CD4-positive, alpha-beta T cell treated with Interleukin-4 for 4 hours (primary cell): ENCODE measurements at places on chromosomes 11 and 22.

GRCh38 chr11:111652184-111652583 lies 49.9 kb downstream of the SIK2 start:
- no peak for DNase-seq

GRCh38 chr11:130421697-130422096 lies 6.7 kb downstream of the ADAMTS8 start:
- no peak for DNase-seq

- DNase-seq = no peak
Measured at GRCh38 chr11:130112071-130112830, 42.6 kb downstream of the APLP2 start.

DNA sequence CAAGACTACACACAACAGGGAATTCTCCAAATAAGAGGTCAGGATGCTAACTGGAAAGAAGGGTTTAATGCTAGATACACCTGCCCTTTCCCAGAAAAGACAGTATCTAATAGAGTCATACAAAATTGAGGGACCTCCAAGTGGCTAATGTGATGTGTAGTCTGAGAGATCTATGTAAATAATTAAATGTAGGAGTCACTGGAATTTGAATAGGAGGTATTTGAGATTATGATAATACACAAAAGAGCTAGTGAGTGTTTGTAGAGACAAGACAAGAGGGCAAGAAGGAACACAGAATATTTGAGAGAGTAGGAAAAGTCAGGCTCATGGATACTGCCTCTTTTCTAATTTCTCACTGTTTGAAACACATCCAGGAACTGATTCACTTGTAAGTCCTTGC lies 15.5 kb upstream of the INSC start:
- no peak for DNase-seq

DNA sequence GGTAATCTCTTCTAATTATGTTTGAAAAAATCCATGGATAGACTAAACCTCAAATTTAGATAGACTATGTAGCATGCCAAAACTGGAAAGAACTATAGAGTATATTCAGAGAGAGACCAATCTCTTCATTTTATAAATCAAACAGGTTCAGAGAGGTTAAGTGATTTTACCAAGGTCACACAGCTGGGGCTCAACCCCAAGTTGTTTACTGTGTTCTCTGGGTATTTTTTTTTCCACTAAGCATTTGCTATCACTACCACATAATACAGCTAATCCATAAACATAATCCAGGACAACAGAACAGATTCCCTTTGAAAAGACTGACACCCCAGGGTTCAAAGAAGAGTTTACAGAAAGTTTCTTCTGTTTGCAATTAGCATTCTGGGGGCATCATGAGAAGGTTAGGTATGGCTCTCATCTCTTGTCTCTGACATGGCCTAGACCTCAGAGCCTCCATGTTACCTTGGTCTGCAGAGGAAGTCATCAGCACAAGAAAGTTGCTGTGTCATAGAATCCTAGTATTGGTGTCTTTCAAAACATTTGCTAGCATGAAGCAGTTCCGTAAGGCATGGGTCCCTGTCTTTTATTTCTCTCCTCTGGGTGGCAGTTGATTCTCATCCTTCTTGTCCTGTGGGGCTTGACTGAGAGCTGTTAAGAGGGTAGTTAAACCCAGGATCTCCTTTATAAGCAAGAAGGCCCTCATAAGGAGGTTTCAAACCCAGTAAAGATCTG lies 94.5 kb upstream of the HSD17B12 start:
- no peak for DNase-seq

GRCh38 chr11:93490996-93491618 lies 52.1 kb downstream of the SMCO4 start:
- DNase-seq = no peak

DNA sequence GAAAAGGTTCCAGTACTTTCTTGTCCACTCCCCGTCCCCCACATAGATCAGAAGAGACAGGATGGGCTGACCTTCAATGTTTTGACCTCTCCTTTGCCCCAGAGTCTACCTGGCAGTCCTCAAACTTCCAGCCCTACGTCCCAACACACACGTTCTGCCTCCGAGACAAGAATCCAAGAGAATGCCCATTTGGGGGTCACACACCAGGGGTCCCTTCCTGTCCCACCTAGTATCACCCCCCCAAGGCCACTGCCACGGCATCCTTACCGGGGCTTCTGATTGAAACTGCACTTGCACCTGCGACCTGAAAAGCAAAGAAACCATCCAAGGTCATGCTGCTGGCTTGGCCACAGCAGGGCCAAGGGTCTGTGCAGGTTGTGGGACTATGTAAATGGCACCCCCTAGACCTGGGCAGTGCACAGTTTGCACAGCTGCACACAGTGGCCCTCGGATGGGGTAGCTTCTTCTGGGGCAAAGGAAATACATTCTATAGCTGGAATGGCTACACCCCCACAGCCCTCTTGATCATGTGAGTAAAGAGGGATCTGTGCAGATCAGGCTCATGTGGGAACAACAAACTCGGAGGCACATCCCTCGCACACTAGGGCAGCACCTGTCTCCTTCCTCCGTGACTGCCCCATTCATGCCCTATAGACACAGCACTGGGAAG lies 16.5 kb upstream of the FXYD2 start:
- no peak for DNase-seq

DNA sequence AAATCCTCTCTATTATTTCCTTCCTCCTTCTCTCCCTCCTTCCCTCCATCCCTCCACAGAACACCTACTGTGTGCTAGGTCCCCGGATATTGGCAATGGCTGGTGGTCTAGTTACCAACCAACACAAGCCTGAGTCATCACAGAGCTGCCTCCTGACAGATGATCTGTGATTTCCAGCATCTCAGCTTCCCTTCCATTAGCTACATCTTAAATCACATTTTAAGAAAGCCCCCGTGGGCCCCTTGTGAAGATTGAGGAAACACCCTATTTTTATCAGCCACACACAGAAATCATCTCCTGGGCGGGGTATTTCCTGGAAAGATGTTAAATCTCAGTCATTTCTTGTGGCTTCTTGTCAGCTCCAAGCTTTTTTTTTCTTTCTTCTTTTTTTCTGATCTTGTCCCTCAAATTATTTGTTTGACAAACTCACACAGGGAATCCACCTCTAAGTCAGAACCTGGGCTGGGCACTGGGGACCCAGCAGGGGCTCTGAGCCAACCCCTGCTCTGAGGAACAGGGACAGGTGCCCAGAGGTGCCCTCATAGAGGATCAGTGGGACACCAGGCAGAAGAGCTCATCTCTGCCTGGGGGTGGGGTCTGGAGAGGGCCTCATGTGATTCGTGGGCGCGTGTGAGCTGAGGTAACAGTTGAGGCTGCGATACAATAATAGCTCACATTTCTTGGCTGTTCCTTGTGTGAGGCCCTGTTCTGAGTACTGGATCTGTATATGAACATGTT lies 42.4 kb downstream of the CACNA1I start:
- DNase-seq = peak; percentile 55

GRCh38 chr22:45262931-45263462 lies 21.8 kb upstream of the UPK3A start:
- DNase-seq = no peak

- no peak for DNase-seq
Measured at GRCh38 chr11:10606536-10607208, 38.2 kb upstream of the LYVE1 start.

GRCh38 chr11:106415510-106415909 lies 338.0 kb downstream of the AASDHPPT start:
- DNase-seq = no peak

DNA sequence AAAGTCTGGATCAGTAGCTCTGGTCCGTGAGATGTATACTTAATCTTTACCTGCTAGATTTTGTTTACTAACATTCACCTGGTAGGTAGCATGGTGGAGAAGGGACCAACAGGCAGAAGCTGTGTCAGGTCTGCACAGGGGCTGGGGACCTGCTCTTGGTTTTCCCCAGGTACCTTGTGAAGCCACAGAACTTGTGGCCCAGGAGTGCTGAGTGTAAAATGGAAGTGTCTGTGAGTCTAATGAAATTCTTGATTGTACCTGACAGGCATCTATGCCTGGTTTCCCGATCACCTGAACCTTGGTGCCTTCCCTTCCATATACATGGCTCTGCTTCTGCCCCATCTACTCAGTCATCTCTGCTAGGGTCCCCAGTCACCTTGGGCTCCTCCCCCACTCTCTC lies 94.3 kb downstream of the CWC15 start:
- DNase-seq = no peak

GRCh38 chr11:14881576-14882193 lies 10.3 kb downstream of the CYP2R1 start:
- DNase-seq = no peak

- peak; percentile 78 for DNase-seq
Measured at GRCh38 chr11:14905104-14906033, 13.3 kb upstream of the CYP2R1 start.

GRCh38 chr11:122068837-122069236 lies 47.2 kb downstream of the BLID start:
- DNase-seq = no peak

- no peak for DNase-seq
Measured at GRCh38 chr11:17972987-17973386, 39.9 kb downstream of the SERGEF start.

DNA sequence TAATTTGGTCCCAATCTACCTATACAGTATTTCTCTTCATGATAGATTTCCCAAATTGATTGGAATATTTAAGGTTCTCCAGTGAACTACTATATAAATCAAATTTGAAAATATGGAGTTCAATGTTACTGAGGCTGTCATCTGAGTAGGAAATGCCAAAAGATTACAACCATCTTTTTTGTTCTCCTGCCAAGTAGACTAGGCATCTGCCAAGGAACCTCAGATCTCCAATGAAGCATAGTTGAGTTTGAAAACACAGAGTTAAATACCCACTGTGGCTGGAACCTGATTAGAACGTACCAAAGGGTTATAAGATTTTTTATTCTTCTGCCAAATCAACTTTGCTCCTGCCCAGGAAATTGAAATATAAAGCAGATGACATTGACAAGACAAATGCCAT lies 330.9 kb downstream of the CNTN5 start:
- DNase-seq = no peak

- no peak for DNase-seq
Measured at GRCh38 chr22:35749808-35750207, 32.1 kb downstream of the APOL5 start.

DNA sequence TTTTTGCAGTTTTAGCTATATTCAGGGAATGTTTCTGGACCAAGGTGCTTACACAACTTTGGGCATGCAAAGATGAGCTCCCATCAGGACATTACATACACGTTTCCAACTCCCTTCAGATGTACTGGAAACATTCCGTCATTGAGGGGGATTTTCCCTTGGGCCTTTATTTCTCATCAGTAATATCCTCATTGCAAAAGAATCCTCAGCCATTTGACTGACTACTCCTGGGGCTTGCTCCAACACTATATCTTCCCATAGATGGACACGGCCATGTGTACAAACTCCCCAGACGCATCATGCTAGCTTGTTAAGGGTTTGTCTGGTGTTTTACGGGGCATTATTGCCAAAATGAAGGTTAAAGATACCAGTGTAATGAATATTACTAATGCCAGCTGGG lies 59.3 kb upstream of the NUP160 start:
- DNase-seq = no peak

DNA sequence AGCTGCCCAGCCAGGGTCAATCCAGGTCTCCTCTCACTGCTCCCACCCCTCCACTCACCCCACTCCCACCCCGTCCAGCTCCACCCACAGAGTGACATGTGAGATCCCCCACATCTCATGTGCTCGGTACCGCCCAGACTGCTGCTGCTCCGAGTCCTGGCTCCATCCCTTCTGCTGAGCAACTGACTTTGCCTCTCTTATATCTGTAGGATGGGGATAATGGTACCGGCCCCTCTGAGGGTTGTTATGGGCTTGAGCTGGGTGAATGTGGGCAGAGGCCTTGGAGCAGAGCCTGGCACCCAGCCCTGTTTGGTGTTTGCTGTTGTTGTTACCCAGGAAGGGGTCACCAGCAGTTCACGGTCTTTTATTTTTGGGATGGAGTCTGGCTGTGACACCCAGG lies 77.0 kb downstream of the ST3GAL4 start:
- no peak for DNase-seq

DNA sequence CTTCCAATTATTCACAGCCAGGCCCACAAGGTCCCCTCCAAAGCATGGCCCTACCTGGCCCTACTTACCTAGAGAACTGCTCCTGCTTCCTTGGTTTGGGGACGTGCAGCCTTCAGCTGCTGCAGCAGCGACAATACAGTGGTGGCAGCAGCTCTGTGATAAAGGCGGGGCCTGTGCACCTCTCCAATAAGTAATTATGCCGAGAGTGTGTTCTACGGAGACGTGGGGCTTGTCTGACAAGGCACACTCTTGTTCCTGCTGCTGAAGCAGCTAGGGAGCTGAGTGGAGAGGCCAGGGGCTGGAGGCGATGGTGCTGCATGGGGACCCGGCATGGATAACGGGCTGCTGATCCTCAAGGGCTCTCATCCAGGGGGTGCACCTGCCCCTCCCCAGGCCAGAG lies 98.0 kb upstream of the THY1 start:
- DNase-seq = no peak

- DNase-seq = no peak
Measured at GRCh38 chr22:47901911-47902310, 1139.5 kb downstream of the TBC1D22A start.

GRCh38 chr22:41996826-41997225 lies 1.8 kb upstream of the WBP2NL start:
- no peak for DNase-seq

DNA sequence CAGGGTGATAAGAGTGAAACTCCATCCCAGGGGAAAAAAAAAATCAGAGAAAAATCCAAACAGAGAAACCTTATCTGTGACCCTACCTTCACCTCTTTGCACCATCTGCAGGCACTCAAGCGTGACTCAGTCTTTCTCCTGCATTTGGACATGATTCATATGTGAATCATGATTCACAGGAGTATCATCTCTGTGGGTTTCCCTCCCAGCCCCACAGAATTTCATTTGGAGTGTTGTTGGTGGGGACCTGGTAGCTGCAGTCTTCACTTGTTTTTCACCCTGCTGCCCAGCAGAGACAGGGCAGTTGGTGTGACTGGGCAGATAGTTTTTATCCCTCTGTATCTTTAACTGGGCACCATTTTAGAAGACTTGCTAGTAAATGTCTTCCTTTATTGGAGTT lies 75.7 kb downstream of the DEPDC5 start:
- peak; percentile 2 for DNase-seq

GRCh38 chr22:40498420-40499208 lies 128.2 kb downstream of the SGSM3 start:
- DNase-seq = no peak

- DNase-seq = no peak
Measured at GRCh38 chr11:11313902-11314692, 39.0 kb downstream of the CSNK2A3 start.

DNA sequence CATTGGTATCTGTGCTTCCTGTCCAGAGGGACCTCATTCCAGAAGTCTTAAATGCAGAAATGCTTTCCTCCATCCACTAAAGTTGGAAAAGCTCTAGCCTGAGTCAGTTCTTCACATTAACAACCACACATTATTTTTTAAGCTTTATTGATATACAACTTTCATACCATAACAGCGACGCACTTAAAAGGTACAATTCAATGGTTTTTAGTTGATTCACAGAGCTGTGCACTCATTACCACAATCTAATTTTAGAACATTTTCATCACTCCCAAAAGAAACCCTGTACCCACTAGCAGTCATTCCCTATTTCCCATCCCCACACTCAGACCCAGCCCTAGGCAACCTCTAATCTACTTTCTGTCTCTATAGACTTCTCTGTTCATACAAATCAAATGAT lies 27.6 kb downstream of the GALNT18 start:
- DNase-seq = no peak

GRCh38 chr11:79371152-79371551 lies 69.7 kb downstream of the TENM4 start:
- no peak for DNase-seq
